ENCODE measurements at places on chromosomes 6 and 20. TPM values are rescaled to one million over a fixed set of nuclear protein-coding genes. Genes with fewer than 3 reads are reported as not detected.

VNN1 gene
- polyA plus RNA-seq = not detected

PRSS35 gene
- not detected for polyA plus RNA-seq

CLVS2 gene
- polyA plus RNA-seq = not detected

DYNLT2 gene
- polyA plus RNA-seq = 0.85 TPM

PRL gene
- not detected for polyA plus RNA-seq
